GM04503 (cell line): ENCODE measurements at places on chromosomes 3 and 15.
A peak's percentile ranks its signal among the peaks of the same experiment; 100 is the strongest.

DNA sequence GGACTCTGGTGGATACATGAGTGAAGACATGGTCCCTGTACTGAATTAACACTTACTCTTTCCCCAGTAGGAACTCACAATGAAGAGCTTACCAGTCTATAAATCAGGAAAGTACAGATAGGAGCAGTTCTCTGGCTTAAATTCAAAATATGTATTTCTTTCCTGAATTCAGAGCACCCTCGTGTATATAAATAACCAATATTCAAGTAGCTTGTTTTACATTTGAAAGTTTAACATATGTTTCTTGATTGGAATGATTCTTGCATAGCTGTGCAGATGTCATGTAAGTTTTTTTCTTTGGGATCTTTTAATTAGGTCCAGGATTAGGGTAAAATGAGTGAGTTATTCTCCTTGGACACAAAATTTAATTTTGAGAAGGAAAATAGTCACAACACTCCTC, 14.8 kb upstream of the TMPRSS7 start:
- no peak for DNase-seq

DNA sequence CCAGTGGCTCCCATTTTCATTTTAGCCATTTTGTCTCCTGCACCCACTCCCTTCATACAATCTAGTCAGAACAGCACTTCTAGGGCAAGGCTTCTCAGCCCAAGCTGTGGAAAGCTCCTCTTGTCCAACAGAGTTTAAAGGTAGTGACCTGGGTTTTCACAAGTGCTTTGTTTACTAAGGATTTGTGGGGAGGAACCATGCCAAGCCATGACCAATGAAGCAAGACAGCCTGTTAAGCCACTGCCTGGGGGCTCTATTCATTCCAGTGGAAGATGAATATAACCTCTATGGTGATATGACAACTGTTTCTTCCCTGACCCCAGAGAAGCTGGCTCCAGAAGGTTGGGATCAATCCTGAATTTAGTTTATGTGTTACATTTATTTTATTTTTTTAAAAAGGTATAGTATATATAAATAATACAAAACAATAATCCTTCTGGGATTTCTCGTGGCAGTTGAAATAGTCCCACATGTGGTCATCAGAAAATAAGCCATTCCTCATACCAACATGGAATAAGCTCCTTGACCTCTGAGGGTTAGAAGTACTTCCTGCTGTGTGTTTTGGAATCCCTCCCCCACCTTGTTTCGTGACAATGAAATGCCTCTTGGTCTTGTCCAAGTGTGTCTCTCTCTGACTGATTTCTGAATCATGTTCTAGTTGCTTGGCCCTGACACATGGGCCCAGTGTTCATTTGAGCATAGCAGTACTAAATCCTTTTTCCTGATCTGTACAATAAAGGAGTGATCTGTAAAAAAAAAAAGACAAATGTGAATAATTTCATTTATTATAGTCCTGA, 13.3 kb upstream of the THUMPD3 start:
- peak; percentile 71 for DNase-seq

GRCh38 chr15:90493647-90494046, 36.1 kb upstream of the CRTC3 start:
- no peak for DNase-seq

DNA sequence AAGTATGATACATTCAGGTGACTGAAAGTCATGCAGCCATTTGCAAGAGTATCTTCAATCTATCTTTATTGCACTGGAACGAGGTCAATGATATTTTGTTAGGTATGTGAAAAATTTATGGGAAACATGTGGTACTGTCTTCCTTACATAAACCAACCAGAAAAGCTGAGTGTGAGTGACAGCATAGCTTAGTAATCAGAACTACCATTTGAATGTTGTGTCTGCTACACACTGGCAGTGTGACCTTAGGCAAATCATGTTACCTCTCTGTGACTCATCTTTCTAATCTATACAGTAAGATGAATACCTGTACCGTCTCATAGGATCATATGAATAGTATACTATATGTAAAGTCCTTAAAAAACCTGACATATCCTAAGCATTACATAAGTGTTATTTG, 337.9 kb upstream of the IL12A start:
- DNase-seq = no peak

DNA sequence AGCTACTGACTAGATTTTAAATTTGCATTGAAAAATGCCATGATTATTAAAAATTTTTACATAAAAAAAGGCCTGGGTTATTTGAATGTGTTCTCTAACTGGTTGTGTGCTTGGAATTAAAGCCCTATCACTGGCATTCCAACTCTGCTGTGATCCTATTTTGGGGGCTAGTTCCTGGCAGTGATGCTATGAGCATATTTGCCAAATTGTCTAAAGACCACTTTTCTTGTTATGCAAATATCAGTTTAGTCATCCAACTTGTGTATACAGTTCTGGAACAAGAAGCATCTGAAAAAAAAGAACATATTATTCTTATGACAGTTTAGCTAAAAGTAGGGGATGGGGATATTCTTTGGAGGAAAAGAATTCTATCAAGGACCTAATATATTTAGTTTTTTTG, 243.4 kb upstream of the ZNF717 start:
- DNase-seq = no peak

DNA sequence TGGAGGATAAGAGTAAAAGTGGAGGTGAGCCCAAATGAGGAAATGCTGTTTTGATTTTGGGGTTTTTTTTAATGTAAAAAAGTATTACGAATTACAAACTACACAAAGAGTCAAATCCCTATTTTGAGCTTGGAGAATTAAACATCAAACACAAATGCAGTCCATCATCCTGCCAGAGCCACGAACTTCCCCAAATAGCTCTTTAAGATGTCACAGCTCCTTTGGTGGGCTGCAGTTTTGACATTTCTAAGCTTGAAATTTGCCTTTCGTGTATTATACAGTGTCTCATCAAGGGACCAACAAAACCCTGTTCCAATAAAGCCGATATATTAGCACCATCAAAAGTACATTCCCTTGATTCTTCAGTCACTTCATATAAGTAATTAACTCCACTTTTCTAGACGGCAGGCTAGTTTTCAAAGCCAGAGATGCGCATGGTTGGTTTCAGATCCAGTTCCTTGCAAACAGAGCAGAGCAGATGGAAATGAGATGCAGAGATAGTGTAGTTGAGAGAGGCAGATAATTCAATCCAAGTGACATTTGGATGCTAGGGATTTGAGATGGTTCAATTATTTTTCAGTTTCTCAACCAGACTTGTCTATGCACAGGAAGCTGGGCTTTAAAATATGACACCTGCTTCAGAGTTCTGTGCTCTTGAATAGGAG, 580.9 kb downstream of the EDEM1 start:
- no peak for DNase-seq

- no peak for DNase-seq
Measured at GRCh38 chr3:23944007-23944783, 891 bp upstream of the NR1D2 start.

DNA sequence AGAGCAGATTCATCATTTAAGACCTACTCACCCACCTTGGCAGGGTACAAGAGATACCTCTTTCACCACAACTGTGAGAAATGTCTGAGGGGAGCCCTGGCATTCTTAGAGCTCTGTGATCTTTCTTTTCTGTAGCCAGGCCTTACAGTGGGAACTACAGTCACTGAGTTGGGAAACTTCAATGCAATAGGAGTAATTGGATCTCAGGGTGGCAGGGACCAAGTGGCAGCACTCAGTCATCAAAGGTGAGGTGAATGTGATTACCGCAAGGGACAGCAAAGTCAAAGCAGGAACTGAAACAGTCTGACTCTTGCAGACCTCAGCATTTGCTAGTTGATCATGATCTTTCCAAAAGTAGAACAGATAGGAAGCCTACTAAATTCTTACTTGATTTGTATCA, 7.2 kb upstream of the MCF2L2 start:
- no peak for DNase-seq

DNA sequence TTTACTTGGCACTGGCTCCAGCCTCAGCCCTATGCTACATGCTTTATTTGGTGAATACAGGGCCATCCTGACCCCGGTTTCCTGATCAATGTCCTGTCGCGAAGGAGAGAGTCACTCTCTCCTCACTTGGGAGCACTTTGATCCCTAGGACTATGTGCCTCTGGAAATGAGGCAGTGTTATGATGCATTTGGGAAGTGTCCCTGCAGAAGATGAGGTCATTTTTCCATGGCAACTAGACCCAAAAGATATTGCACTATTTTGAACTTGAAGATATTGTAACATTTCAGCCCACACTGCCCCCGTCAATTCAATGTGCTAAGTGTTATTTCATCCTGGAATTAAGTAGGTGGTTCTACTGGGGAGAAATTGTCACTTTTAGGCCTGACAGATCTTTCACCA, 68.0 kb downstream of the LRRK1 start:
- no peak for DNase-seq

GRCh38 chr15:85773970-85774369, 20.8 kb downstream of the KLHL25 start:
- DNase-seq = no peak

DNA sequence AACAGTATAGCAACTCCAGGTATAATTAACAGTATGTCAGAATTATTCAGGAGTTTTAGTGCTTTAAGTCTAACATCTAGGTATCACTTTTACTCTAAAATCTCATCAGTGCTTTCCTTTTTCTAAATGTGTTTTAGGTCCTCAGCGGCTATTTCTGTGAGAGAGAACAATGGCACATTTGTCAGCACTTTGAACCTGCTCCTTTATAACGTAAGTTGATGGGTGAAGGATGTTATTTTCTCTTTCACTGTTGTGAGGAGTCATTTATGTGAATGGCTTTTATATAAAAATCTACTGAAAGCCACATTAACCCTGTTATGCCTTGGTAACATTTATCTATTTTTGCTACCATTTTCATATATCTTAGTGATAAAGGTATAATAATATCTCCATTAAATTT, 22.8 kb downstream of the ZPLD1 start:
- DNase-seq = no peak

DNA sequence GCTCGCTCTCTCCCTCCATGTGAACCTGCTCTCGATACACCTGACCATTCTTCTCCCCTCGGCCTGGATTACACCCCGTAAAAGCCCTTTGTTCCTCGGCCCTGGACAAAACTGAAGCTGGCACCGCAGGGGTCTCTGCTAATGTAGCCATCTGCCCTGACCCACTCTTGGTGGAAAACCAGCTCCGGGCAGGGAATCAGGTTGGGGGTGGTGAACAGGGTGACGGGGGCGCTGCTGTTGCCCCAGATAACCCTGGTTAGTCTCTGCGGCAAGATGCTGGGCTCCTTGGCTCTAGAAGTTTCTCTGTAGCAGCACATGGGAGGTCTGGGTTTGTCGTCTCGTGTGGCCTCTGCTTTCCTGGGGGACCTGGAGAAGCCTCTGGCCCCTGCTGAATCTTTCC, 86.4 kb downstream of the WNT7A start:
- no peak for DNase-seq

DNA sequence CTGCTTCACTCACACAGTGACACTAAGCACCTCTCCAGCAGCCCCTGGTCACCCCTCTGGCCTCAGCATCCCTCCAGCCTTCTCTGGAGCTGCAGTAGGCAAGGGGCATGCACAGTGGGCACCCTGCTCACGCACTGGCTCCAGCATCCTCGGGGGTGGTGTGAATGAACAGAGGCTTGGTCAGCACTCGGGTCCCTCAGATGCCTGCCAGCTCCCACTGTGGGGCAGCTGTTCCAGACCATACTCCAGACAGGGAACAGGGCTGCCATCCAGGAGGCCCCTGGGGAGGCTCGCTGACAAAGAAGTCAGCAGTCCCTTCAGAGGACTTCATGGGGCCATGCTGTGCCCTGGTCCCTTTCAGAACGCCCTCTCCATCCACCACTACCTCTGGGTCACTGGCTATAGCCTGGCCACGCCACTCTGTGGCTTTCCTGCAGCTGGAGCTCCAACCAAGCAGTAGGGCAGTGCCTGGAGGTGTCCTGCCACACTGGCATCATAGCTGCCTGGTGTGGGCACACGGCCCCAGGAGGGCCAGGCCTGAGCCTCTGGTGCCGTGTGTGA, 26.3 kb downstream of the ALS2CL start:
- DNase-seq = no peak

DNA sequence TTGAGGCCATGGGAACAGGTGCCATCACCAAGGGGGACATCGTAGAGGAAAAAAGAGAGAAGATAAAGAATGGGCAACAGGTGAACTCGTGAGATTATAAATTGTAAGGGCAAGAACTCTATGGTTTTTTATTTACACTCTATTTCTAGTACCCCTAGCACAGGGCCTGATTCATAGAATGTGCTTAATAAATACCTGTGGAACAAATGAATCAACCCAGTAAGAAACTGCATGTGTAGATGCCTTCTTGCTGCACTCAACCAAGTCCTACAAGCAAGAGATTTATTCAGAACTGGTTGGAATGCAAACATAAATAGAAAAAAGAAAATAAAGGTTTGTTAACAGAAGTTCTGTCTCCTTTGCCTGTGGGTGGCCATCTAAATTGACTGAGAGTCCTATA, 18.7 kb upstream of the KPNA1 start:
- no peak for DNase-seq

DNA sequence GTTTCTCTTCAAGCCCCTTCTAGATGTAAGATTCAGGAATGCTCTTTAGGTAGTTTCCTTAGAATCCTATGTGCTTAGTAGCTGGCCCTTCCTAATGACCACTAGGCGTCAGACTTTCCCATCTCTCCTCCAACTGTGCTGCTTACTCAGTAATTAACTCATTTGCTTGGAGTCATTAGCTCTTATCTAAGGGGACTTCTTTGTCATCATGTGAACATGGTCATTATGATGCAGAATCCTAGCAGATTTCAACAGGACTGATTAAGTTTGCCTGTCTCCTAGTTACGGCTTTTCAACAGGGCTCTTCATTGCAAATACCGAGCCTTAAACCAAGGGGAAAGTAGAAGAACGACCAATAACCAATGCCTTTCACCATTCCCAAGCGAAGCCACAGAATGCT, 46.4 kb downstream of the GJD2 start:
- DNase-seq = no peak

GRCh38 chr3:82137861-82138260, 376.4 kb upstream of the GBE1 start:
- DNase-seq = no peak

GRCh38 chr3:51963951-51964451, 3.3 kb downstream of the PCBP4 start:
- DNase-seq = no peak

DNA sequence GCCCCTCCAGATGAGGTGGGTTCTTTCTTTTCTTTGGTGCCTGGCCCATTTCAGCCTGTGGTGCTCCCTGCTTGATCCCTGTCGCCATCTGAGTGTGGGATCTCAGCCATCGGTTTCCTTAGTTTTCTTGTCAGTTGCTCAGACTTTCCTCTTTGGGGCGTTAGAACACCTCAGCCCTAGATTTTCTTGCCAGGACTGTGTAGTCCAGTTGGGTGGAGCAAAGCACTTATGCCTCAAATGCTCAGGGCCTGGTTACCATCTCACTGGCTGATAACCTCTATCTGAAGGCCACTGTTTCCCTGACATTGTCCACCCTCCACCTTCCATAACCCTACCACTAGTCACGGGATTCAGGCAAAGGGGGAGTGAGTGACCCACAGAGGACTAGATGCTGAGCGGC, 208.7 kb upstream of the BHLHE40 start:
- no peak for DNase-seq

GRCh38 chr3:122268257-122269024, 56.6 kb upstream of the CSTA start:
- DNase-seq = no peak

- DNase-seq = no peak
Measured at GRCh38 chr3:118792191-118792590, 242.5 kb downstream of the IGSF11 start.
